ENCODE measurements at places on chromosomes 3 and 15.
A peak's percentile ranks its signal among the peaks of the same experiment; 100 is the strongest.

DNA sequence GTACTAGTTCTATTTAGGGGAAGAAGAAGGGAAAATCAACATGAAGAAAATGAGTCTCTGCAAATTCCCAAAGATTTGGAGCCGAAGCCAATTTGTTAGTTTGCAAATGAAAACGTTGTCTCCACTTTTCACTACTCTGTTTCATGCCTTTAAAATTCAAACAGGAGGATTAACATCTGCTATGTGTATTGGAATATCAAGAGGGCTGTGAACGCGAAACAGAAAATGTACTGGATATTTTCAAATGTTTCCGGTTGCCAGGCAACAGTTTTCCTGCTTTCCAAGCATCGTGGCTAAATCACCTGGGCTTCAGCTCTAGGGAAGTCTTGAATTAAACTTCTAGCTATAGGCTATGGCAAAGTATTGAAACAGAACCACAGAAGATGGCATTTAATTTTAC, 172.8 kb downstream of the KCNMB2 start:
- no peak for DNase-seq

- peak; percentile 4 for DNase-seq
These were observed 1006.5 kb downstream of the TBL1XR1 start for GRCh38 chr3:176190755-176191154.

DNA sequence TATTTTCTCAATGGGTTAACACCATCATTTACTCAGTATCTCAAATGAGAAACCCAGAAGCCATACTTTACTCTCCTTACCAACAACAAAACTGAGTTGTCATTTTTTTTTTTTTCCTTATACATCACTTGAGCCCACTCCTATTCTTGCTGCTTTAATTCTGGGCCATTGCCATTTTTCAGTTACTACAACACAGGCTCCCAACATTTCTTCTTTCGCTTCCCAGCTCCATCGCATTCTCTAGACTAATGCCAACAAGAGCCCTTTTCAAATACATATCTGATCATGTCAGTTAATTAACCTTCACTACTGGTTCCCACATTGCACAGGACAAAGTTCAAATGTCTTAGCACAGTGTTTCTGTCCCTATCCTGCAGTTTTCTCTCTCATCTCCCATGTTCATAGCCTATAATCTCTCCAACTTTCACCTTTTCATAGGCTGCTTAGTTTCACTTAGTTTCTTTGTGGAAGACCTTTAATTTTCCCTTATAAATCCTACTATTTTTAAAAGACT, 22.5 kb upstream of the ANXA2 start:
- no peak for DNase-seq

- DNase-seq = no peak
These were observed 15.4 kb upstream of the CX3CR1 start for GRCh38 chr3:39295184-39295775.

GRCh38 chr15:36612063-36612788, 32.8 kb downstream of the CDIN1 start:
- DNase-seq = no peak

GRCh38 chr3:143311096-143311495, 191.5 kb downstream of the CHST2 start:
- no peak for DNase-seq

DNA sequence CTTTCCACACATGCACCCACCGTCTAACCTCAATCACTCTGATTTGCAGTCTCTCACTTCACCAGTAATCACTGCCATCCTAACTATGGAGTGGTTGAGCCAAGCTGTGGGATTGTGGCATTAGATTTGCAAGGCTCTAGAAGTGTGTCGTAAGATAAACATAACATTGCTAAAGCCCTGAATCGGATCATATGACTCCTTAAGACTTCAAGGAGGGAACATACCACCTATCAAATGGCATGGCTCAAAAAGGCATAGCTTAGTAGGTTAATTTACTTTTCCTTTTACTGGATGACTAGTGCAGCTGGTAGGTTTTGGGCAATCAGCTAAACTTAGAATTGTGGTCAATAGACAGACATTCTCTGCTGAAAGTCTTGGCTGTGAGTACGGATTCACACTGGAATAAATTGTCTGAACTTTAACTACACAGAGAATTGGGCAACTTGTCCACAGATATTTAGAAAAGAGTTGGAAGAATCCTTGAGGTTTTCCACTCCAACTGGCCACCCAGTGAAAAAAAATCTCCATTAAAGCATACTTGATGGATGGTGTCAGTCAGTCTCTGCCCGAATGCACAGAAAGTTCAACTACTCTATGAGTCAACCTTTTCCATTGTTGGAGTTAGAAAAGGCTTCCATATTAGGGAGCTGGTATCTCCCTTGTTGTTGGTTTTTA, 476.7 kb upstream of the CBLB start:
- DNase-seq = no peak

DNA sequence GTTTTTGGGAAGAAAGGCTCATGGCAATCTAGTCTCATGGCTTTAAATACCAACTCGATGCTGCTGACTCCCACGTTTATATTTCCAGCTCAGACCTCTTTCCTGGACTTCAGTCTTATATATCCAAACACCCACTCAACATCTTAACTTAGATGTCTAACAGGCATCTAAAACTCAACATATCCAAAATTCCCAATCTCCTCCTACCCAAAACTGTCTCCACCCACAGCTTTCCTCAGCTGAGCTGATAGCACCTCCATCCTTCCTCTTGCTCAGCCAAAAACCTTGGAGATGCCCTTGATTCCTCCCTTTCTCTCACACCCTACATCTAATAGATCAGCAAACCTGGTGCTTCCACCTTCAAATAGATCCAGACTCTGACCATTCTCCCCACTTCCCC, 202.5 kb downstream of the TLE3 start:
- DNase-seq = no peak

GRCh38 chr3:23994244-23994569, 49.1 kb downstream of the NR1D2 start:
- DNase-seq = no peak

DNA sequence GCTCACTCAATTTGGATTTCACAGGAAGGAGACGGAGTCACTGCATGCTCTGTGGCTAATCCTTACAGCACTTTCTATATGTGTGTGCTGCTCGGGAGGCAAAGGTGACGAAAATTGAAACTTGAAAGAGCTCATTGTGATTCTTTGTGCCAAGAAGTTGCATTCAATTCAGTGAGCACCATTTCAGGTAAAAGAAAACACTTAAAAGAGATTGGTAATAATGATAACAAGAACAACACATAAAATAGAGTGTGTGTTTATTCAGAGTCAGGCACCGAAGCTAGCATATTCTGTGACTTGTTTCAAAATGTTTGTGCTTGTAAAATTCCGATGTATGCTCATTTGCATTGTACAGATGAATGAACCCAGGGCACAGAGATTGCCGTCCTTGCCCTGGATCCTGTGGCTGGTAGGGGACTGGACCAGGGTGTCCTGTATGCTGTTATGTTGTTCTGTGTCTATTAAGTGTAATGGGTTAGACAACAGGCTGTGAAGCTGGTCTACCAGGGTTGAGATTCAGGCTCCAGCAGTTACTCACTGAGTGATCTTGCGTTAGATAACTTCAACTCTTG, 193.3 kb upstream of the PROK2 start:
- DNase-seq = no peak

GRCh38 chr3:86594838-86595237, 396.1 kb downstream of the VGLL3 start:
- DNase-seq = no peak

GRCh38 chr15:63514531-63514943, 10.1 kb downstream of the USP3 start:
- no peak for DNase-seq

- no peak for DNase-seq
These were observed 114.2 kb upstream of the TJP1 start for GRCh38 chr15:29936353-29937049.

DNA sequence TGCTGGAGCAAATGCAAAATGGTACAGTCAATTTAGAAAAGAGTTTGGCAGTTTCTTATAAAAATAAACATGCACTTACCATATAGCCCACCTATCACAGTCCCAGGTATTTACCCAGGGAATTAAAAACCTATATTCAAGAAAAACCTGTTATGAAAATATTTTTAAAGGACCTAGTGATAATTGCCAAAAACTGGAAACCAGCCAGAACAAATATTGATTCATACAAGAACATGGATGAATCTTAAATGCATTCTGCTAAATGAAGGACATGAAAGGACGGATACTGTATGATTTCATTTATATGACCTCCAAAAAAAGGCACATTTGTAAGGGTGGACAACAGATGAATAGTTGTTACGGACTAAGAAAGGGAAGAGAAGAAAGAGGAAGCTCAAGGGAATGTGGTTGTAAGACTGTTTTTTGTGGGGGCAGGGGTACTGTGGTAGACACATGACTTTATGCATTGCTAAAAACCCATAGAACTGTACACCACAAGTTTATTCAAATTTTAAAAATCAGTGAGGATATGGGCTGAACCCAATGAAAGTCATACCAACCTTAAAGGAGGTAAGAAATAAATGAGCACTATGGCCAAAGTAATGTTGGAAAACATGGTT, 61.0 kb downstream of the ZBBX start:
- peak; percentile 21 for DNase-seq

GRCh38 chr3:137347817-137348368, 390.1 kb downstream of the IL20RB start:
- no peak for DNase-seq

DNA sequence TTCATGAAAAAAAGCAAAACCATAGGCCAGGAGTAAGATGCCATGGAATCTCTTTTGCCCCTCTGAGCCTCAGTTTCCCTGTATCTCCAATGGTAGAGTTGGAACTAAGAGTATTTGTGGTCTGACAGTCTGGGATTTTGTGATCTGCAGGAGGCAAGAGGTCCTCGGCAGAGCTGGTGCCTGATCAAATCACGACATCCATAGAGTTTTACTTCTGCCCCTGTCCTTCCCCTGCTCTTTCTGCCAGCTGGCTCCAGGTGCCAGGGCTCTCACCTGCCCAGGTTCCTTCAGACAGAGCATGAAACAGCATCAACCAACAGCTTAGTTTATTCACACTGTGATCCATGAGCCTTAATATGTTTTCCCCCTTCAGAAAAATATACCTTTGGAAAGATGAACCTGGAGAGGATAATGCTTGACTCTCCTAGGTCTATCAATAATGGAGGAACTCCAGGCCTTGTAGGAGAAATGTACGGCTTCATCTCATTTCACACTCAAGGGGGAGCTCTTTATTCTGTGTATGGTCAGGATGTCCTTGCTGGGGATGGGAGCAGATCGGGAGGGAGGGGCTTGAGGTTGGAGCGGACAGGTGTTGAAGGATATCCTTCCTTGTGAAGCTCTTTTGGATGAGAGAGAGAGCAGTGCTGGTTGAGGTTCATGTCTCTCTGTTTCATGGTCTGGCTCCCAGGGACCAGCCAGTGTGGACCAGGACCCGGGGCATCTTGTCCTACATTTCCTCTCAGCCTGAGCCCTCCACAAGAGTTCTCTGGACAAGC, 309.9 kb downstream of the RPLP1 start:
- no peak for DNase-seq

DNA sequence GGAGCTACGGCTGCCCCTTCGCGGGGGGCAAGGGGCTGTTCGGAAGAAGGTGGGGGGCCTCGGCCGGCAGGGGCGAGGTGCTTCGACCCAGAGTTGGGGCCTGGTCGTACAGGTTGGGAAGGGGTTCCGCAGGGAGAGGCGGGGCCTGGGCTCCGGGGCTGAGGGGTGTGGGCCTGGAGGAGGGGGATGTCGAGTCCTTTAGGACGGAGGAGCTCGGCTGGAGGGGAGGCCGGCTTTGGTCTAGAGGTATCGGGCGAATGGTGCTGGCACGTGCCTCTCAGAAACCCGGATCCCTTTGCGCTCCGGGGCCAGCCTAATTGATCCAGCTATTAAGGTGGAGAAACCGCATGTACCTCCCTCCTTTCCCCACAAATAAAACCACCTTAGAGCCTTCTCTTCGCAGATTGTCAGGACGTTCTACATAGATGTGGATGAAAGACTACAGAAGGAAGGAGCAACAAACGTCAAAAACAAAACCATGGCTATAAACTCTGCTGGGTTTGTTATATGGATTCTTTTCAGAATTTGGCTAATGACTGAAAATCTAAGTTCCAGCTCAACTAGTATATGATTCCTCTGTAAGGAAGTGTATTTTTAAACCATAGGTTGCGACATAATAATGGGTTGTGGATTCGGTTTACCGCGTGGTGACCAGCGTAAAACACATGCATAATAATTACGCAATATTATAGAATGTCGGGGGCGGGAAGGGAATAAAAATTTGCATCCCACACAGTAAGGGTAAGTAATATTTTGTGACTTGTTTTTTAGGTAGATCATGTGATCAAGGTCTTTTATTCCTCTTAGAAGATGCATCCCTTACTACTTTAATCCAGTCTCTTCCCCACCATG, 644 bp upstream of the NGLY1 start:
- peak; percentile 57 for DNase-seq

- DNase-seq = no peak
These were observed 35.9 kb upstream of the BNC1 start for GRCh38 chr15:83320404-83320803.

- DNase-seq = peak; percentile 70
These were observed 17.4 kb downstream of the H1-8 start for GRCh38 chr3:129560269-129560787.

GRCh38 chr15:22866079-22866478, 27.6 kb downstream of the NIPA2 start:
- no peak for DNase-seq

DNA sequence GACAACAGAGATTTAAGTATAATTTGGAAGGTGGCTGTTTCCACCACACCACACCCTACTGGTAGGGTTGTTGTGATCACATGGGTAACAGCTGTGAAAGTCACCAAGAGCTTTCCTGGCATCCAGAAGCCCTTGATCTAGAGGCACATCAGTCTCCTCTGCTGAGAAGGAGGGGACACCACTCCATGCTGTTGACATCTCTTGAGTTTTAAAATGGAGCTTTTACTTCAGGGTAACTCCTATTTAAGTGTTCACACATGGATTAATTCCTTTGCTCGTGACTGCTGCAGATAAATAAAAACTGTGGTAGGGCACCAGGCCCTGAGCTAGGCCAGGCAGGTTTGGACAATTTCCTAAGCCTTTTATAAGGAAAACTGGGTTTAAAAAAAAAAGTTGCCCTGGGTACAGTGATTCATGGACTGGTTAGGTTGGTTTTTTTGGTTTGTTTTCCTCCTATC, 7.5 kb downstream of the EXOSC7 start:
- peak; percentile 44 for DNase-seq

GRCh38 chr3:66253790-66254620, 33.2 kb downstream of the SLC25A26 start:
- DNase-seq = no peak

GRCh38 chr3:4766263-4766662, 213.0 kb upstream of the BHLHE40 start:
- DNase-seq = no peak

DNA sequence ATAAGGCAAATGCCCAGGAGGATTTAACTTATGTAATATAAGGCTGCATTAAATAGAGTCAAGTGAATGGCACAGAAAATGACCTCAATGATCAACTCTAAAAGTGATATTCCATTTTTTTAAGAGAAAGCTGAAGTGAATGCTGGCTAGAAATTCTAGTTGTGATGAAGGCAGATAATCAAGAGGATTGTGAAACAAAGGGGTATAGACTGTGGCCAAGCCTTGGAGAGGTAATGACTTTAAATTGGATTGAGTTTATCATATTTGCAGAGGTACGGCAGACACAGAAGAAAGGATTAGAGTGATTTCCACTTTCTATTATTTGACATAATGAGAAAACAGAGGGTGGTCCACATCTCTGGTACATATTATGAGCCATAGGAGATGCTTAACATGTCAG, 269.2 kb downstream of the MECOM start:
- DNase-seq = no peak

GRCh38 chr3:10549617-10550230, 44.3 kb upstream of the ATP2B2 start:
- DNase-seq = no peak
